Activated CD4-positive, alpha-beta T cell treated with anti-CD3 and anti-CD28 coated beads, Interleukin-2, amount 10 ng/mL, durations not matched to agents 7 days and 5 days (primary cell): ENCODE measurements at places on chromosomes 3 and 15. TPM values are rescaled to one million over a fixed set of nuclear protein-coding genes. Genes with fewer than 3 reads are reported as not detected.

The DUOXA2 gene
- total RNA-seq, result not detected

The SLC12A8 gene
- 0.10 TPM for total RNA-seq

The ASB14 gene
- total RNA-seq, result not detected

The ATP10A gene
- total RNA-seq, result 62.4 TPM

The TM4SF4 gene
- not detected for total RNA-seq

DNA sequence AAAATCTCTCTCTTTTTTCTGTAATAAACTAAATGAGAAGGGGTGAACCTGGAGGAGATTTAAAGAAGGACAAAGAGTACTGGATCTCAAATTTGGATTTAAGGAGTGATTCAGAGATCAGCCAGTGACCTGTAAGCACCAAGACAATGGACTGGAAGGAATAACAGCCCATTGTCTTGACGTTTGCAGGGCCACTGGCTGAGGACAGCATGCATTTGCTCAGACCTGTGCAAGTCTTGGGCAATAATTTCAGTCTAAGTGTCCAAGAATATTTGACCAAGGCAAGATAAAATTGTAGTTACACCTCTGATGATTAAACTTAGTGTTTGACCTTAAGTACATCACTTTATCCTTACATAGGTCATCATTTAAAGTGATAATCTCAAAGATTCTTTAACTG is 55.8 kb upstream of the OSTN start:
- no peaks in the 10 kb centered on the region for H3K36me3 ChIP-seq
- H3K4me3 ChIP-seq, result no peak overlapping the region
- H3K27ac ChIP-seq, result no peak overlapping the region
- no peak for DNase-seq
- H3K27me3 ChIP-seq, result no peaks in the 10 kb centered on the region
- H3K4me1 ChIP-seq, result peaks cover 6% of the 10 kb centered on the region

DNA sequence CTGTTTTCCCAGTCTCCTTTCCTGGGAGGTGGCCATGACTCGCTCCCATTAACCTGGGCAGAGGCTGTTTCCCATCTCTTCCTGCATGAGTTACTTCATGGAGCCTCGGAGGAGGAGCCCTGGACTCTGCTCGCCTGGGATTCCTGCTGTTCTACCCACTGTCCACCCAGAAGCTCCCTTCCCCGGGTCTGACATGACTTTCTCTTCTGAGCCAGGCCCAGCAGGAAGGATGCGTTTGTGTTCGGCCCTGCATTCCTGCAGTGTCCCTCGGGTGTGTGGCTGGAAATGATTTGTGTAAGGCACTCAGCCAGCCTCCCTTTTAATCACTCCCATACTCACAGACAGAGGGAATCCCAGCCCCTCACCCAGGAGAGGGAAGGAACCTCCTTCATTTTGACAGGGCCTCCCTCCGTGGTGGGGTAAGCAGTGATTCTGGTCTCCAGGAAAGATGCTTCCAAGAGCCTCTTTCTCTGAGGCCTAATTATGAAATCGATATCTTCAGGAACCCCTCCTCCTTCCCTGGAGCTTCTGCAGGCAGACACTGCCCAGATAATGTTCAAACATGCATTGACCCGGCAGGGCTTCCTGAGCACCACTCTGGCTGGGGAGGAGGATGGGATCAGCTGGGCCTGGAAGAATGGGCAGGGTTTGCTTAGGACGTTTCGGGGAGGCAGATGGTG is 41.6 kb upstream of the DLG1 start:
- H3K27ac ChIP-seq, result no peak overlapping the region
- H3K4me3 ChIP-seq, result no peak overlapping the region
- DNase-seq, result no peak
- H3K36me3 ChIP-seq, result no peaks in the 10 kb centered on the region

GRCh38 chr15:43249236-43249635 is 17.5 kb downstream of the TGM5 start:
- H3K27me3 ChIP-seq, result peaks cover 12% of the 10 kb centered on the region
- H3K27ac ChIP-seq, result peak overlapping the region; percentile 47
- H3K4me3 ChIP-seq, result no peak overlapping the region
- H3K36me3 ChIP-seq, result no peaks in the 10 kb centered on the region
- DNase-seq, result no peak

DNA sequence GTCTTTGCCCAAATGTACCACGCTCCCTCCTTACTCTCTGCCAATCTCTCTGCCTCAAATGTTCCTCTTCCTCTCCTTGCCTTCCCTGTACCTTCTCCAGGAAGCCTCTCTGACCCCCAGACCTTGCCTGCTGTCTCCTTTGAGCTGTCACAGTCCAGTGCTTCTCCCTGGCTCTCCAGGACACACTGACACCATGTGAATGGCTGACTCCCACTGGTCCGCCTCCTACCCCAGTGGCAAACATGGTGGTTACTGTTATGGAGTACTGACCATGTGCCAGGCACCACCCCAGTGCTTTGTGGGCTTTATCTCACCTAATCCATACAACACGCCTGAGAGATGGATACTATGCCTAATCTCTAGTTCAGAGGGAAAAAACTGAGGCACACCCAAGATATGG is 141.9 kb downstream of the TPRA1 start:
- H3K4me1 ChIP-seq, result no peaks in the 10 kb centered on the region
- H3K27me3 ChIP-seq, result peaks cover 6% of the 10 kb centered on the region

- no peaks in the 10 kb centered on the region for H3K27me3 ChIP-seq
- no peak overlapping the region for H3K27ac ChIP-seq
- H3K36me3 ChIP-seq, result no peaks in the 10 kb centered on the region
- no peaks in the 10 kb centered on the region for H3K4me1 ChIP-seq
- no peak overlapping the region for H3K4me3 ChIP-seq
- no peak for DNase-seq
Measured at GRCh38 chr3:157667493-157667892, 164.3 kb upstream of the VEPH1 start.

DNA sequence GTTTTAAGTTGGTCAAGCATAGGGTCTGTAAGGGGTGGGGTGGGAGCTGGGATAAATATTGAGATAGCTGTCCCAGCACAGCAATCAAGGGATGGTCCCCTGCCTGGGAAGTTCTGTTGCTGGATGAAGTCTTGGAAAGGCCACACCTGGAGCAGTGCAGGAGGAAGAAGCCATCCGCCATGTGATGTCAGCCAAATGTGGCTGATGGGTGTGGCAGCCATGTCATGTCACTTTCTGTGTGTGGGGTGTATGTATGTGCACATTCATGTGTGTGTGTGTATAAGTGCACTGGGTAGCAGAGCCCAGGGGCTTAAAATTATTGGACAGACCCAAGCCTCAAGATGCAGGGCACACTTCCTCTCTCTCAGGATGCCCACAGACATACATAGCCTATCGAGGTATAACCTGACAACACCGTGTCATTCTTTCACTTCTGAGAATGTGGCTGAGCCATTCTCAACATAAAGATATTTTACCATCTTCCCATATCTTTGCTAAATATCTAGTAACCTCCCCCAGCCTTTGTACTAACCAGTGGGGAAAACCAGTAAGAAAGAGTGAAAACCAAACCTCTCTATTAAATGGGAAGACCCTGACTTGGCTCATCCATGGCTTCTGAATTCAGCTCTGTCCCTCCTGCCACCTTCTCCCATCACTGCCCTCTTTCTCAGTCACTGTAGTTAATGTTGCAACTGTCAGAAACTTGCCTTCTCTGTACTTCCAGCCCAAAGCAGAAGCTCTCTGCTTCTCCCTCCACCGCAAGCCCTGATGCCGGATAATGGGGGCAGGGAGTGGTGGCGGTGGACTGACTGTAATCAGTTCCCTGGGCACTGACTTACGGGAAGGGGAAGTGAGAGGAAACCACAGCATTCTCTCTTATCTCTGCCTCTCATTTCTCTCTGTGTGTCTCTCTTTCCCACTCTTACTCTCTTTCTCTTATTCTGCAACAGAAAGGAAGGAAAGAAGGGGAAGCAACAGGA is 11.2 kb downstream of the TNFSF10 start:
- H3K36me3 ChIP-seq, result peaks cover 92% of the 10 kb centered on the region
- peak; percentile 71 for DNase-seq
- H3K27ac ChIP-seq, result peak overlapping the region; percentile 88
- no peaks in the 10 kb centered on the region for H3K27me3 ChIP-seq
- peaks cover 91% of the 10 kb centered on the region for H3K4me1 ChIP-seq
- peak overlapping the region; percentile 54 for H3K4me3 ChIP-seq

GRCh38 chr15:54026258-54026657 is 48.0 kb downstream of the UNC13C start:
- H3K36me3 ChIP-seq, result no peaks in the 10 kb centered on the region
- DNase-seq, result no peak
- H3K27me3 ChIP-seq, result no peaks in the 10 kb centered on the region
- H3K4me3 ChIP-seq, result no peak overlapping the region

DNA sequence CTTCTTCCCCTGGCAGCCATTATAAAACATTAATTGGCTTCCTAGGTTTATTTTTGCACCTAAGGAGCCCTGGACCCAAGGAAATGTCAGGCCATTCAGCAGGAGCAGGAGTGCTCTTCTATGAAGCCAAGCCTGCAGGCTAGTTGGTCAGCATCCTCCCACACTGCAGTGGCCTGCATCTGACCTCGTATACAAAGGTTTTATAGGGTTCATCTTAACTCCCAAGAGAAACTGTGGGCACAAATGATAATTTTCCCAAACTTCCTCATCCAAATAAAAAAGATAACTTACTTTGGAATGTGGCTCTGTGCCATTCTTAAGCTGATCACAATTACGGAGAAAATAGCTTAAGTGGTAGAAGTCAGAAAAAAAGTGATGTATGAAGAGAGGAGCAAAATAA is 19.4 kb downstream of the PLSCR1 start:
- no peak overlapping the region for H3K4me3 ChIP-seq
- no peaks in the 10 kb centered on the region for H3K27me3 ChIP-seq
- DNase-seq, result no peak
- peaks cover 6% of the 10 kb centered on the region for H3K4me1 ChIP-seq
- H3K27ac ChIP-seq, result no peak overlapping the region
- peaks cover 59% of the 10 kb centered on the region for H3K36me3 ChIP-seq

DNA sequence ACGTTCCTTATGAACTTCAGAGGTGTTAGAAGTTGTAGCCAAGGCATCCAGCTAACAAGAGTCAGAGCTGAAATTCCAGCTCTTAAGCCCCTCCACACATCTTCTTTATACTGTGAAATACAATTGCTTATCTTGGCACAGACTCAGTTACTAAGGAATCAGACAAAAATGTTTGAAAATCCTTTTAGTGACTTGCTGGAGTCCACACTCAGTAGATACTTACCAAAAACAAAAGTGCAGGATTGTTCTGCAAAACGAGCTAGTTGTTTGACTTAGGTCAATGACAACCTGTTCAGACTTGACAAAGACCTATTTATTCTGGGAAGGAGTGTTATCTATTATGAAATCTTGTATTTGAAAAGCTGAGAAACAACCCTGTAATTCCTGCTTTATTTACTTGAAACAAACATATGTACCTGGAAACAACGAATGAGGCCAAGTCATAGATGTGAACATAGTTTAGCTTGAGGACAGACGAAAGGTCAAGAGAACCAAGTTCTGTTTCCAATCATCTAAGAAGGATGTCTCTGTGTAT is 38.5 kb downstream of the B3GNT5 start:
- no peak for DNase-seq
- no peaks in the 10 kb centered on the region for H3K27me3 ChIP-seq
- H3K36me3 ChIP-seq, result peaks cover 4% of the 10 kb centered on the region

DNA sequence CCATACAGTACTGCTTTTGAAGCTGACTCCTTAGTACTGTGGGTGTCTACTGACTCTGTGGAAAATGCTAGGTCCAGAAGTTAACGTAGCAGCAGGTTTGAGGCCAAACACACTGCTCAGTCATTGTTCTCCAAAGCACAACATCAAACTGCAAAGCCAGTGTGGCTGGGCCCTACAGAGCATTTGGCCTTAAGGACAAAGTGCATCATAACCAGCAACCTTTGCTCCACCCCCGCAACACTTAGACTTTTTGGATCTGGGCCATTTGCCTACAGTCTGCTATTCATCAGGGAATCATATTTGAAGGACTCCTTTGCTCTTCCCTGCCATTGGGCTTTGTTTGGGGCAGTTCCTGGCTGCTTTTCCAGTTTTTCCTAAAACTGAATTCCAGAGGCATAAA is 43.1 kb upstream of the ARL6 start:
- no peak for DNase-seq
- H3K4me3 ChIP-seq, result no peak overlapping the region
- no peaks in the 10 kb centered on the region for H3K36me3 ChIP-seq
- H3K4me1 ChIP-seq, result no peaks in the 10 kb centered on the region
- no peak overlapping the region for H3K27ac ChIP-seq
